ENCODE measurements at places on chromosomes 11 and 22.

GRCh38 chr11:128261011-128261421 is 326.3 kb downstream of the ETS1 start:
- no peak for DNase-seq

GRCh38 chr11:95364324-95365295 is 133.6 kb upstream of the SESN3 start:
- DNase-seq: no peak

- no peak for DNase-seq
Measured at GRCh38 chr11:65869643-65870306, 2.8 kb downstream of the EFEMP2 start.

DNA sequence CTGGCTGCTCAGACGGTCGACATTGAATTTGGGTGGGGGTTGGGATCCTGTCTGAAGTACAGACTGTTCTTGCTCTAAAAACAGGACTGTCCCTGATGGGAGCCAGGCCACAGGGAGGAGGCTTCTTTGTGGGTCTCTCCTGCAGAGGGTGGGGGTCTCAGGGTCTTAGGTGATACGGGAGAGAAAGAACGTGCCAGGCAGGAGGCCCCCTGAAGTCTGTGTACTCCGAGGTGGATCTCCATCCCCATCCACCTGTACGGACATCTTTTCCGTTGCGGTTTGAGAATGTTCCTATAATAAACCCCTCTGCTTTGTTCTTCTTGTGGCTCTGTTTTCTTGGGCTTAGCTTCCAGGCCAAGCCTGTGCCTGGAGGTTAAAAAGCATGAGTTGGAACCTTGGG is 15.9 kb downstream of the PSMD13 start:
- DNase-seq: no peak

DNA sequence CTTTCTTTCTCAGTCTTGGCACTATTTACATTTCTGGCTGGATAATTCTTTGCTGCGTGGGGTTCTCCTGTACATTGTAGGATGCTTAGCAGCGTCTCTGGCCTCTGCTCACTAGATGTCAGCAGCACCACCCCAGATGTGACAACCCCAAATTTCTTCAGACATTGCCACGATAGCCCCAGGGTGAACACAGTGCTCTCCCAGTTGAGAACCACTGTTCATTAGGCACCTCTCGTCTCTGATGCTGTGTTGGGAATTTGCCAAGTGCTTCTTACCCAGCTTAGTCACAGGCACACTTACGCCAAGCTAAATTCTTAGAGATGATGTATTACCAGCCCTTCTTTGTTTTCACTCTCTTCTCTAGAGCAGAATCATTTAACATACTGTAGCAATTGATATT is 9.4 kb downstream of the TRIM6 start:
- DNase-seq: no peak

DNA sequence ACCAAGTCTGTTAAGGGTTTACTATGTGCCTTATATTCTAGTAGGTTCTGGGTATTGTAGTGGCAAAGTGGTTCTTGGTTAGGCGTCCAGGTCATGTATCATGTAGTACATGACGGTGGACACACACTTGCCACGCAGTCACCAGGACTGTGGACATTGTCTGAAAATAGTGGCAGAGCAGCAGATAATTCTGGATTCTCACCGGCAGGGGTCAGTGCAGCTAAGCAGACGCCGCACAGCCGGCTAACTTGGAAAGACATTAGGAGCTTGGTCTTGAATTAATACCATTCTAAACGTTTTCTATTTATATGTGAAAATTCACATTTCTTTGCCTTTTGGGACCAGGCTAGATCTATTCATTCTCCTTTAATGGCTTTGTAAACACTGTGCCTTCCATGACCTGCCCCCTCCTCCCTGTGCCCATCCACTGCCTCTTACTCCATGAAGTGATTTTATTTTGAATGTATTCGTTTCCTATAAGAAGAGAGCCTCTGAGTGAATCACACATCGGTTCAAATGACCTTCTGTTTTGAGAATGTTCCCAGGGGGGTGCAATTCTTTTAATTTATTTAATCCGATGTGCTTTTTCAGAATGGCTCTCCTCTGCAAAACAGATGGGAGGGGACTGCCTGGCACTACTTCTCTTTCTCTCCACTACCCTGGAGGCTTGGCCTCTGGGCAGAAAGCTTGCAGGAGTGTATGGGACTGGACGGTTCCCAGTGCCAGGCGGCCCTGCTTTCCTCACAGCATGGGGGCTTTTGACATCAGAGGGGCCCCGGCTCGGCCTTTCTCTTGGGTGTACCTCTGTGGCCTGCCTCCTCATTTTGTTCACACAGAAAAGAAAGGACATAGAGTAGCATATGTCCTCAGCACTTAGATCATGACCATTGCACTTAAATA is 378.0 kb downstream of the NTM start:
- no peak for DNase-seq

Data from naive thymus-derived CD8-positive, alpha-beta T cell (primary cell).